ENCODE measurements at places on chromosomes 16 and 17. TPM values are rescaled to one million over a fixed set of nuclear protein-coding genes. Genes with fewer than 3 reads are reported as not detected.
A peak's percentile ranks its signal among the peaks of the same experiment; 100 is the strongest.

GRCh38 chr17:58615768-58616659, 75.8 kb downstream of the TEX14 start:
- DNase-seq = no peak

DNA sequence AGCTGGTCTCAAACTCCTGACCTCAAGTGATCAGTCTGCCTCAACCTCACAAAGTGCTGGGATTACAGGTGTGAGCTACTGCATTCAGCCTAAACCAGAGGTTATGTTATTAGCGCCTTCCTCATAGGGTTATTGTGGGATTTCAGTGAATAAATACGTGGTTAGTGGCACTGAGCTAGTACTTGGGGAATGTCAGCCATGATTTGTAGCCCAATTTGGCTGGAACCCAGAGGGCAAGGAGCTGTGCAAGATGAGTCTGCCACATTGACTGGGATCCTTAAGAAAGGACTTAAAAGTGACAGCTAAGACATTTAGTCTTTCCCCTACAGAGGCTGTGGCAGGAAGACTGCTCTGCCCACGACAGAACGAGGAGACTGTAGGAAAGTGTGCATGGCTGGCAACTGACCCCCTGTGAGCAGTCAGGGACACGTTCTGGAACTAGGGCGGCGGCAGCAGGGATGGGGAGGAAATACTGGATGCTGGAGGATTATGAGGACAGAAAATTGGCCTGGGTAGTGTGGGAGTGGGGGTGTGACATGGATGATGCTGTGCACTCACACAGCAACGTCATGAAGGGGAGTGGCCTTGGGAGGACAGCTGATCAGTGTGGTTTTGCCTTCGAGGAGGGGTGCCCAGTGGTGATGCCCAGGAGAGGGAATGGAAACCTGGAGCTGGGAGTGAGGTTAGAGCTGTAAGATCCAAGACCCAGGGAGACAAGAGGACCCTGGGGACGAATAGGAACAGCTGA, 14.6 kb downstream of the ATP5PD start:
- peak; percentile 54 for DNase-seq

- DNase-seq = peak; percentile 45
Observed at GRCh38 chr16:56013962-56014552, 138.9 kb upstream of the CES5A start.

- no peak for DNase-seq
Observed at GRCh38 chr17:59331929-59332748, 684 bp downstream of the YPEL2 start.

- no peak for DNase-seq
Observed at GRCh38 chr17:34435182-34435928, 72.3 kb upstream of the CCL1 start.

GRCh38 chr16:67857547-67858233, 10.2 kb upstream of the CENPT start:
- peak; percentile 96 for DNase-seq

GRCh38 chr17:67671493-67671892, 46.2 kb upstream of the NOL11 start:
- DNase-seq = no peak

DNA sequence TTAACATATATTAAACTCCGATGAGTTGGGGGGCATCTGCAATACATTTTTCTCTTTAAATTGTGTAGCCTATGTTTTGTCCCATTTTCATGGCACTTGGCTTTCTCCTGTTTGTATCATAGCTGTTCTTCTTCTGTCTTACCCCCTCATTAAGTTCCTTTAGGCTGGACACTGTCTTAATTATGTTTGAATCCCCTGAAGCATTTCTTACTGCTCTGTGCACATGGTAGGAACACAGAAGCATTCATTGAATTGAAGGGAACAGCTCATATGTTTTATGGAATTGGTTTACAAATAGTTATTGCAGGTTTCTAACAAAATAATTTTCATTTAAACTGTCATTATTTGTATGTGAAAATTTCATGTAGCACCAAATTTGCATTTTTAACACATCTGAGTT, 176.8 kb downstream of the TANC2 start:
- DNase-seq = no peak

The HID1 gene
- 2.1 TPM for total RNA-seq

The CDK5R1 gene
- 2.5 TPM for total RNA-seq

The NPIPB5 gene
- total RNA-seq = 67.7 TPM

The LPO gene
- not detected for total RNA-seq

The HSD17B2 gene
- total RNA-seq = 26.3 TPM
